ENCODE measurements at places on chromosomes 1 and 21.

DNA sequence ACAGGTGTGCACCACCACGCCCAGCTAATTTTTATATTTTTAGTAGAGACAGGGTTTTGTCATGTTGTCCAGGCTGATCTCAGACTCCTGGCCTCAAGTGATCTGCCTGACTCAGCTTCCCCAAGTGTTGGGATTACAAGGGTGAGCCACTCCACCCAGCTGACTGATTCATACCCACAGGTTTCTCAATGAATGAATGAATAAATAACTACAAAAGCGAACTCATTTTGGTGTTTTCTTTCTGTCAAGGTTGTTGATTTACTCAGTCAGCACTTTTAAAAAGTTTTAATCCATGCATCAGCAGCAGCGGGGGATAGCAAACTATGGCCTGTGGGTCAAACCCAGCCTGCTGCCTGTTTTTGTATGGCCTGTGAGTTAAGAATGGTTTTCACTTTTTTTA is 217.5 kb downstream of the FAF1 start:
- no peak for DNase-seq

- DNase-seq: no peak
These were observed 25.6 kb upstream of the MOB3C start for GRCh38 chr1:46642115-46642680.

DNA sequence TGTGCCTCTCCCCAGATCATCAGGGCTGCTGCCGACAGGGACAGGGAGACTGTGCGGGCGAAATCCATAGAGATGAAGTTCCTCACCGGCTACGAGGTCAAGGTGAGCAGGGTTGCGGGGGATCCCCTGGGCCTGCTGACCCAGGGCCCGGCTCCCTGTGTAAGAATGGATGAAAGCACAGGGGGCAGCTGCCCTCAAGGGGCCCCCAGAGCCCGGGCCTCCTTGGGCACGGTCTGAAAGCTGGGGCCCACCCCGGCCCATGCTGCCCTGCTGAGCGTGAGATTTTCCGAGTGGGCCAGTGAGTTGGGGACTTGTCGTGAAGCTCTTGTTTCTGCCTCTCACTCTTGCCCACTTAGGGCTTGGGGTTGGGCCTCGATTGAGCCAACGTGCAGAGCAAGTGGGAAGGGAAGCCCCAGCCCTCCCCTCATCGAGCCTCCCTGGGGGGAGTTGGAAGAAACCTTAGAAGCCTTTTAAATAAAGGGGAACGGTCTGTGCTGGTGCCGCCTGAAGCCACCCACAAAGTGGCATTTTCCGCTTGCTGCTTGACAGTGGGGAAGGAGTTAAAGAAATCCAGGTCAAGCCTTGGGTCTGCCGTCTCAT is 45.2 kb downstream of the COQ8A start:
- DNase-seq: no peak

DNA sequence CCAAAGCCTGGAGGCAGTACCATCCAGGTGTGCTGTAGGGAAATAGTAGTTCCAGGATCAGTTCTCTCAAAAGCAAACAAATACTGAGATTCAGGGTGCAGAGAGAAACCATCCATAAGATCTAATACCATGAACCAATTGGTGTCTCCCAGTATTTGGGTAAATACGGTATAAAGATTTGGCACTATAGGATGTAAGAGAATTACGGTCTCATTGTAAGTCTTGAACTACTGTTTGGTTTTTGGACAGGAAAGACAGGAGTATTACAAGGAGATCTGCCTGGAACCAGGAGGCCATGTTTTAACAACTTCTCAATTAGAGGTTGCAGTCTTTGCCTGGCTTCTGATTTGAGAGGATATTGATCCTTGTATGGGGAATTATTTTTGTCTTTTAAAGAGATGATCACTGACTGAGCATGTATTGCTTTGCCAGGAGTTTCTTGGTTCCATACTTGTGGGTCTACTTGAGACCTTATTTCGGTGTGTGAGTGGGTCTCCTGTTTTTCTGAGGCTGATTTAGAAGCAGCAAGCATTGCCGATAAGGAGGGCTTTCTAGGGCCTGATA is 10.2 kb downstream of the AADACL4 start:
- DNase-seq: no peak

DNA sequence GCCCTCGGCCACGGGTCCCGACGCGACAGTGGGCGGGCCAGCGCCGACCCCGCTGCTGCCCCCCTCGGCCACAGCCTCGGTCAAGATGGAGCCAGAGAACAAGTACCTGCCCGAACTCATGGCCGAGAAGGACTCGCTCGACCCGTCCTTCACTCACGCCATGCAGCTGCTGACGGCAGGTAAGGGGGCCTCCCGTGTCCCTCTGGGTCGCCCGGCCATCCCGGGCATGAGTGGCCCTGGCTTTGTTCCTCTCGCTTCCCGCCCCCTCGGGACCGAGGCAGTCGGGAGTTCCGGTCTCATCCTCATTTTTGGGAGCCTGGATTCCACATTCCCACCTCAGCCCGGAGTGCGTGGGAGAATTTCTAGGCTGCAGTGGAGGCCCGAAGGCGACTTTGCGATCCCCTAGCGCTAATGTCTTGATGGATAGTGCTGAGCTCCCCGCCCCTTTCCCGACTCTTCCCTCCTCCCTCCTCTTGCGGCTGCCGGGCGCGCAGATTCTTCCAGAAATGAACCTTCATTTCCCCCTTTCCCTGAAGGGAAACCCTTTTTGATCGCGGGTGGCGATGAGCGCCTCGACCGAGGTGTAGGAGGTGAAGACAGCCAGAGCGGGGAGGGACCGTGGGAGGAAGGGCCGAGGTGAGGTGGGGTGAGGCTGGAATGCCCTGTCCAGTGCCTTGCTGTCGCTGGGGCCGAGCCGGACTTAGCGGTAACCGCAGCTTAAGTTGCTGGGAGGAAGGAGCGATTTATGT is 705 bp downstream of the KHDRBS1 start:
- DNase-seq: peak; percentile 52

- no peak for DNase-seq
These were observed 976.9 kb downstream of the BRINP3 start for GRCh38 chr1:189500778-189501177.

DNA sequence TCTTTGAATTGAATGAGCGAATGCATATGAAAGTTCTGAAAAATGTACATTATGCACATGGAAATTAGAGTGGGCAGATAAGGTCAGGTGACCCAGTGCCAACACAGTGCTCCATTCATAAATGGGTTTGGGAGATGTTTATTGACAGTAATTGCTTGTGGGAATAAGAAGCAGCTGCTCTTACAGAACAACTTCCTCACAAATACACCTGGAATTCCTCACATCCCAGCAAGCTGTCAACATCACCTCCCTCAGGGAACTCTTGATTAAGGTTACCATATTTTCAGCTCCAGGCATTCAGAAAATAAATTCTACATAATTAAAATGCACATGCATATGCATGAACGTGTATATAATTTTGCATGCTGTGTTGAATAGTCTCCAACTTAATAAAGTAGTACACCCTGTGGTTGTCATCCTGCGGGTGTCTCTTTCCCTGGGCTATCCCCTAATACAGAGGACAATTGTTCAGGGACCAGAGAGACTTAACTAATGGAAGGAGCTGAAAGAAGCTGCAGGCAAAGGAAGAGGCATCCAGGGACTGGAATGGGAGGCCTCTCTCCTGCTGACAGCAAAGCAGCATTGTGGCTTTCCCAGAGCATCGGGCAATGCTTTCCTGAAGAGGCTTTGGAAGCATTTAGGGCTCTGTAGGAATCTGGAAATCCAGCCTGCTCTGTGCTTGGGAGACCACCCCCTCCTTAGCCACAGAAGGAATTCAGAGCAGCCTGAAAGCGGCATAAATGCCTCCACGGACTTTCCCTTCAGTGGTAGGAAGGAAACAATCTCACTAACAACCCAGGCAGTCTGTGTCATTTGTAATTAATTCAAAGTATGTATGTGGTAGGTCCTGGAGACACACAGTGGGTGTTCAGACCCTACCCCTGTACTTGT is 55.2 kb upstream of the GNG12 start:
- DNase-seq: no peak

- no peak for DNase-seq
These were observed 1.4 kb downstream of the MAB21L3 start for GRCh38 chr1:116112388-116113140.

GRCh38 chr1:26666855-26667254 is 29.0 kb upstream of the ARID1A start:
- DNase-seq: no peak
